ENCODE measurements at places on chromosomes 11 and 22.

DNA sequence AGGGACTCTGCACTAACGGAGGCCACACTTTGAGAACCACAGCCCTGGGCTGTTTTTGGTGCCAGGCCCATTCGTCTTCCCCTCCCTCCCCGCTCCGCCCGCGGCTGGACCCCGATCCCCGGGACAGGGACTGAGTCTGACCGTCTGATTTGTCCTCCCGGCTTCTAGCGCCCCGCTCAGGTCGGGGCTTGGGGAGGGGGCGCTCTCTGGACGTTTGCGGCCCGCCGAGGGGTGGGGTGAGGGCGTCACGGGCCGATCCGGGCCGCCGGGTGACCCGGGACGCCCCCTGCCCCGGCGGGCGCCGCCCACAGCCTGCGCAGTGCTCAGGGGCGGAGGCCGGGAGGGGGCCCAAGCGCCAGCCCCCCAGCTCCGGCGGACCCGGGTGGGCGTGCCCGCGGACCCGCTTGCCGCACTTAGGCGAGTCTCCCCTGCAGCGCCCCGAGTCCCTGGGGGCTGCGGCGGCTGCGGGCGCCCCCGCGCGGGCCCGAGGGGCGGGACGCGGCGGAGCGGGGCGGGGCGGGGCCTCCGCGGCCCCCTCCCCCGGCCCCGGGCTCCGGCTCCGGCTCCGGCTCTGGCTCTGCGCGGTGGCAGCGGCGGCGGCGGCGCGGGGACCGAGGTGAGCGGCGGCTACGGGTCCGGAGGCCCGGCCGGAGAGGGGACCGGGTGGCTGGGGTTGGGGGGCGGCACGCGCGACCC lies 33.7 kb upstream of the PRR5 start:
- no peak for DNase-seq

GRCh38 chr11:120086651-120087050 lies 51.3 kb downstream of the TRIM29 start:
- DNase-seq: no peak

DNA sequence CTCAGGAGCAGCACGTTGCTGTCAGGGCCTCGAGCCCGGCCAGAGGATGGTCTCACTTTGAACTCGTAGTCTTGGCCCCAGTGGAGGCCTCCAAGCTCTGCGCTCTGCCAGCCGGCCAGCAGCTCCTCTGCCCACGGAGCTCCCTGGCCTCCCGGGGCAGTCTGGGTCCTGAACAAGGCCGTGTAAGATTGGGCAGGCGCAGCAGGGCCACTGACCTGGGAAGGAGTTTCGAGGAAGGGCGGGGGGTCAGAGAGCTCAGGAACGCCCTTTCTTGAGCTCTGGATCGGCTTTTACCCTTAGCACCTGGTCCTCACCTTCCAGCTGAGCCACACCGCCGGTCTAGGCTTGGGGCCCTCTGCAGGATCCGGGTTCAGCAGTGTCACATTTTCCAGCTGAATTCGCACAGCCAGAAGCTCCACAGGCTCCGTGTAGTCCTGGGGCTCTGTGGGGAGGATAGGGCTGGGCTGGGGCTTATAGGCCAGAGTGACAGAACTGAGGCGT lies 2.1 kb downstream of the ROBO4 start:
- DNase-seq: no peak

DNA sequence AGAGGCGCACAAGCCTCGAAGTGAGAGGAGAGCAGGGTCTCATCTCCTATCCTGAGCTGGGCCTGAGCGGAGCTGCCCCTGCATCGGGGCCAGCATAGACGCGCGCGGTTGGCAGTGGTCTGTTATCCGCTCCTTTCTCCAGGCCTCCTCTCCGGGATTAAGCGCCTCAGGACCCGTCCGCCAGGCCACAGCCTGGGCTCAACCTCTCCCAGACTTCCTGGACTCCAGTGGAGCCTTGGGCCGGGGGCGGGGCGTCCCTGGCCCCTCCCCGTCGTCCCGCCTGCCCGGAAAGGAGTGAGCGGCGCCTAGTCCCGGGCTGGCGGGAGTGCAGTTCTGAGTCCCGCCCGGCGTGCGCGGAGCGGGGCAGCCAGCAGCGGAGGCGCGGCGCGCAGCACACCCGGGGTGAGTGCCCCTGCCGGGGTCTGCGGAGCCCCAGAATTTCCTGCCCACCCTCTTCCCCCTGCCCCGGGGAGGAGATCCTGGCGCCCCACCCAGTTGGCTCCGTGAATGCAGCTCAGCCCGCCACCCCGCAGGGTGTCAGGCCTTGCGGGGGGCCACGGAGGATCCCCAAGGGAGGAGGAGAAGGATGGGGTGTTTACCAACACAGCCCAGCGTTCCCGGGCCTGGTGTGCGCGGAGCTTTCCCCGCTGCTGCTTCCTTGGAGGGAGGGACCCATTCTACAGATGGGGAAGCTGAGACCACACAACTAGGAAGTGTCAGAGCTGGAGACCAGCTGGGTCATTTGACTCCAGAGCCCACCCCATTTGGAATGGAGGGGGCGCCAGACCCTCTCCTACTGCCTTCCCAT lies at the start of gene TCIRG1:
TCIRG1 (plus strand) TSS at position 308 of the 808 bp plus-strand sequence. CDS start 2,247 bp downstream, outside the sequence.
- DNase-seq: peak; percentile 93

DNA sequence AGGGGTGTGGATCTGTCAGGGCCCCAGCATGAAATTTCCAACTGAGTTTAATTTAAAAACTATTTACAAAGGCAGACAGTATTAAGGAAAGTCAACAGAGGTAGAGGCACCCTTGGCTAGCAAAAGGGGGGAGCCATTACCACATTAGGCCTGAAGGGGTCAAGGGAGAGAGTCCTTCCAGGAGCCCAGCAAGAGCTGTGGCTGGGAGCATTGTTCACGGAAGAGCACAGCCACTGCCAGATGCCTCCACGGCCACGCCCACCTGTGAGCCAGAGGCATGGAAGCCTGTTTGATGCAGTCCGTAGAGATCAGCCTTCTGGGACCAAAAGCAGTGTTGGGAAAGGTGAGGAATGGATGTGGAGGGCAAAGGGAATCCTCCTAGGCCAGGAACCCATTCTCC lies 102.6 kb downstream of the GALNT18 start:
- DNase-seq: no peak

DNA sequence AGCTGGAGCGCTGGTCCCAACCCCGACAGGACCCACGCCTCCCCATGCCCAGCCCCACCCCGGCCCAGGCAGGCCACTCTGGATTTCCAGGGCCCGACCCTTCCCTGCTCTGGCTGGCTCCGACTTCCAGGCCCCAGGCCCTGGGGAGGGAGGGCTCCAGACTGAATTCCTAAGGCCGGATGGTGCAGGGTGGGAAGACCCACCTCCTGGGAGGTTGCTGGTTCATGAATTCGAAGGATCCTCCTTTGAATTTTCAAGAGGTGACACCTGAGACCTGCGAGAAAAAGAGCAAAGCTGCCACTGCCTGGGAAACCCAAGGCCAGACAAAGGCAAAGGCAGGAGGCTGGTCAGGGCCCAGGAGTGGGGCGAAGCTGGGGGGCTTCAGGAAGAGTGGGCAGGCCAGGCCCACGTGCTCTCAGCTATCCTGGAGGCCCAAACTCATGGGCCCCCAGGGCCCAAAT lies 47.0 kb upstream of the LINC01488 start:
- DNase-seq: no peak

GRCh38 chr11:64436000-64436399 lies 77.0 kb downstream of the RPS6KA4 start:
- DNase-seq: no peak

- no peak for DNase-seq
These were observed 298.0 kb upstream of the ZC3H12C start for GRCh38 chr11:109795234-109795633.
